ENCODE measurements at places on chromosomes 2 and 18.

DNA sequence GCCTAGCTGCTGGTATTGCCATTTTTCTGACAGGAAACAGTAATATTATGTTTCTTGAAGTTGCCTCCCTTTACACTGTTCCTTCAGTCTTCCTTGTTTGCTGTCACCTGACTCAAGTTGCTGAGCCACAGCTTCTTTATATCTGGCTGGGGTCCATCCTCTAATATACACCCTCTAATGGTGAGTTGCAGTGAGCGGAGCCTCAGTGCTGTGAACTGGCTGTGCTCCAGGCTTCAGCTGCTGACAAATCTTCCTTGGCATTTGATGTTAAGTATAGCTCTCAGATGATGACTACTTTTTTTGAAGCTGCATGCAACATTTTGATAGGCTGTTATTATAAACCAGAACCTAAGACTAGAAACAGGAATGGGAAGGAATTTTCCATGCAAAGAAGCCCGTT, 366.7 kb downstream of the NUP35 start:
- no peak for DNase-seq

DNA sequence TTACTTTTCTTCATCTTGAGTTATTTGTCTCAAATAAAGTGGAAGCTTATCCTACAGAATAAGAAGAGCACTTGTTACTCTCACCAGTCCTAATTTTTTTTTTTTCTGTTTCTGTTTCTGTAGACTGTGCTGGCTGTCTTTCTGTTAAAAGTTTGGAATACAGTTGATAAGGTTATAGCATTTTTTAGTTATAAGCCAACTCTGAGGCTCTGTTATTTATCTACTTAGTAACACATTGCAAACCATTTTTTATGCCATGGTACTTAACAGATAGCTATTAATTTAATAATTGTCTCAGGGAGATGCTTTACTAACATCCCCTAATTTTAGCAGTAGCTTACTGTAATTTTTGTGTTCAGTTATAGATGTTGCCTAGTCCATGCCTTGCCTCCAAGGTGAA, 37.9 kb downstream of the CREB1 start:
- no peak for DNase-seq

GRCh38 chr2:237735798-237736197, 62.8 kb upstream of the RBM44 start:
- DNase-seq, result no peak

DNA sequence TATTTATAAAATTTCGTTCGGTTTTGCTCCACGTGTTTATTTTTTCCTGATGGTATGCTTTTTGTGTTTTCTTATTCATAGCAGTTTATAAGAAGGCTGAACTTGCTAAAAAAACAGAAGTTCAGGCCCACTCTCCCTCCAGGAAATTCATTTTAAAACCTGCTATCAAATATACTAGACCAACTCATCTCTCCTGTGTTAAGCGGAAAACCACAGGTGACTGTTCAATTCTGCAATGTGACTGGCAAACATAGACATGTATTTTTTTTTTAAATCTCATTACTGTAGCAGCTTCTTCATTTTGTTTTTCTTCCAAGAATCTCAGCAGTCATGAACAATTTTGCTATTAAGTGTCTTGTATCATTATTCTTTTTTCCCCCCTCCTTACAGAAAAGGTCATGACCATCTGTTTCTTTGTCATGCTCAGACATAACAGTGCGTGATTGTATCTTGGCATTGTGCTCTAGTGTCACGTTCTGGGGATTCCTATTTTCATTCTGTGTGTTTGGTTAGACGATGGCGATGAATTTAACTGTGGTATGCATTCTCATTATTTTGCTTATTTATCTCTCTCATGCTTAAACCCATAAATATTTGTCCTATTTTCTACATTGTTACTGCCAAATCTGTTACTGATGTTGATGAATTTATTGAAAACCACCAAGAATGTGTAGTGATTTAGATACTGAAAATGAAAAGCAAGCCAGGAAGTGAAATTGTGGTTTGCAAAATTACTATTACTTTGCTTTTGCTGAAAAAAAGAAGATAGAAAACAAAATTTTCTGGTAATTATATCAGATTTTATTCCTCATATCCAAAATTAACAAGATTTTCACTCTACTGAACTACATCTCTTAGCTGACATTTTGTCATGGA, 74.6 kb upstream of the UNC80 start:
- DNase-seq, result no peak

- DNase-seq, result no peak
These were observed 13.7 kb upstream of the INO80C start for GRCh38 chr18:35511428-35511827.

GRCh38 chr2:151114874-151115273, 146.8 kb downstream of the RBM43 start:
- no peak for DNase-seq

GRCh38 chr2:185222311-185222710, 516.3 kb upstream of the FSIP2 start:
- DNase-seq, result no peak

- no peak for DNase-seq
These were observed 75.2 kb upstream of the NRP2 start for GRCh38 chr2:205607146-205607545.

DNA sequence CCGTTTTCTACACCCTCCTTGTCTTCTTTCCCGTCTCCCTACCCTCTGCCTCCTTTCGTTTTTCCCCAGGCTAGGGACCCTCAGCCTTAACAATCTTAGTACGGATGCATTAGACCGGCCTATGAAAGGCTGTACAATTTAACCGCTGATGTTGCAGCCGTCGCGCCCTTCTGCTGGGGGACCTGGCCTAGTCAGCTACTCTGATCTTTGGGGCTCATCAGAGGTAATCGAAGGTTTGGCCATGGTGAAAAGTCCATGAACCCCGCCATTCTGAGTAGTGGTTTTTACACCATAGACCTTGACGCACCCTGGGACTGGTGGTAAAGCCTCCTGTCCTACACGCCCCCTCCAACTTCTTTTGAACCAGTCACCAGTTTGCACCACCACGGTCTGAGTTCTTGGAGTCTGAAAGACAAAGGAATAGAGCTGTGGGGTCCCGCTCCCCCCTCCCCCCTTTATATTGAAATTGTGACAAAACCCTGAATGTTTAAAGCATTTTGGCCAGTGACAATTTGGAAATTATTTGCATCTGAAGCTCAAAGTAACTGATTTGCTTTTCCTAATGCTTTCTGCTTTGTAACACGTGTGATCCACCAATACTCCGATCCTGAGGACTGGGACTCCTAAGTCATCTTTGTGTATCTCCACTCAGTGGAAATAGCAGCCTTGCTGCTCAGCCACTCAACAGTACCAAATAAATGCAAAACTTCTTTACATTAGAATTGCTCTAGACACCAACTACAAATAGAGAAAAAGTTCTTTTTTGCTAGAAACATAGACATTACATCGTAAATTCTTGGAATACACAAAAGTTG, 642 bp upstream of the SRSF7 start:
- no peak for DNase-seq

GRCh38 chr2:169095621-169096105, 26.3 kb downstream of the DHRS9 start:
- DNase-seq, result peak; percentile 85

DNA sequence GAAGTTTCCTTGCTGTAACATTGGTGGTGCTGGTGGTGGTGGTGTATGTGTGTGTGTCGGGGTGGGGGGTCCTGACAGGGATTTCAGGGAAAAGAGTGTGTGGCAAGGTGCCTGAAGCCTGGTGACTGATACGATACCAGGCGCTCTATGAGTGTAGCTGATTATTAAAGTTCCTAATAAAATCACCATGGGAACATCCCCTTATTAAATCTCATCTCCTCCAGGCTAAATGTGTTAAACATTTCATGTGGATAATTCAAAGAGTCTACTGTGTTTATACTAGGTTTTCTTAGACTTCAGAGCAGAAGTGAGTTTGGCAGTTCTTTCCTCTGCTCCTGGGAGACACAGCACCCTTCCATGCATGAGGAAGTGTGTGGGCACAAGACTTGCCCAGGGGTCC, 82.0 kb downstream of the THNSL2 start:
- no peak for DNase-seq

GRCh38 chr2:159807183-159808031, 9.4 kb upstream of the CD302 start:
- peak; percentile 58 for DNase-seq

DNA sequence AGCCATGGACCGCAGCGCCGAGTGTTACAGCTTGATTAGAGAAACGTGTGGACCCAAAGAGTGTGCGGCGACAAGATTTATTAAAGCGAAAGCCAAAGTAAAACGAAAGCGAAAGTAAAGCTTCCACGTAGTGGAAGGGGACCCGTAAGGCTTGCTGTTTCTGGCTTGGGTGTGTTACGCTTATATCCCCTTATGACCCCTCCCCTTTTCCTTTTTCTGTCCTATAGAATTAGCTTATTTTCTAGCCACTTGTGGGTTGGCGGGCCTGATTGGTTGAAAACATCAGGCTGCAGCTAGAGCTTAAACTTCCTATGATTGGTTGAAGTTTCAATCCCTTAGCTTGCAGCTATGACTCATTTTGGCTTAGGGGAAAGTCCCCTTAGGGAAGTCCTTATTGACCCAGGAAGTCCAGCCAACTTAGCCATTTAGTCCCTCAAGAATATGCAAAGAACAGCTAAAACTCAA, 969.7 kb downstream of the DCDC2C start:
- peak; percentile 74 for DNase-seq

DNA sequence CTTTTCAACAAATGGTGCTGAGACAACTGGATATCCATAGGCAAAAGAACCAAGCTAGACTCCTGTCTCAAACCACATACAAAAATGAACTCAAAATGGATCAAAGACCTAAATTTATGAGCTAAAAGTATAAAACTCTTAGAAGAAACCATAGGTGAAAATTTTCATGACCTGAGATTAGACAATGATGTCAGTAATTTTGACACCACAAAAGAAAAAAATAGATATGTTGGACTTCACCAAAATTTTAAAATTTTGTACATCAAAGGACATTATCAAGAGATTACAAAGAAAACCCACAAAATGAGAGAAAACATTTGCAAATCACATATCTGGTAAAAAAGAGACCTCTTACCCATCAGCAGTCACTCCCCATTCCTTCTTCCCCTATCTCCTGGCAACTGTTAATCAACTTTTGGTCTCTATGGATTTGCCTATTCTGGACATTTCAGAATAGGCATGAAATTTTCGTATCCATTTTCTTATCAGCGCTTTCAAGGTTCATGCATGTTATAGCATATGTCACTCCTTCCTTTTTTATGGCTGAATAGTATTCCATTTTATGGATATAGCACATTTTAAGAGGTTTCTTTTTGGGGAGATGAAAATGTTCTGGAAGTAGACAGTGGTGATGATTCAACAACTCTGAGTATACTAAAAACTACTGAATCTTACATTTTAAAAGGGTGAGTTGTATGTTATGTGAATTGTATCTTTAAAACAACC, 43.3 kb downstream of the FAM178B start:
- no peak for DNase-seq

- DNase-seq, result peak; percentile 76
These were observed 101.2 kb downstream of the KCTD18 start for GRCh38 chr2:200408428-200409316.

DNA sequence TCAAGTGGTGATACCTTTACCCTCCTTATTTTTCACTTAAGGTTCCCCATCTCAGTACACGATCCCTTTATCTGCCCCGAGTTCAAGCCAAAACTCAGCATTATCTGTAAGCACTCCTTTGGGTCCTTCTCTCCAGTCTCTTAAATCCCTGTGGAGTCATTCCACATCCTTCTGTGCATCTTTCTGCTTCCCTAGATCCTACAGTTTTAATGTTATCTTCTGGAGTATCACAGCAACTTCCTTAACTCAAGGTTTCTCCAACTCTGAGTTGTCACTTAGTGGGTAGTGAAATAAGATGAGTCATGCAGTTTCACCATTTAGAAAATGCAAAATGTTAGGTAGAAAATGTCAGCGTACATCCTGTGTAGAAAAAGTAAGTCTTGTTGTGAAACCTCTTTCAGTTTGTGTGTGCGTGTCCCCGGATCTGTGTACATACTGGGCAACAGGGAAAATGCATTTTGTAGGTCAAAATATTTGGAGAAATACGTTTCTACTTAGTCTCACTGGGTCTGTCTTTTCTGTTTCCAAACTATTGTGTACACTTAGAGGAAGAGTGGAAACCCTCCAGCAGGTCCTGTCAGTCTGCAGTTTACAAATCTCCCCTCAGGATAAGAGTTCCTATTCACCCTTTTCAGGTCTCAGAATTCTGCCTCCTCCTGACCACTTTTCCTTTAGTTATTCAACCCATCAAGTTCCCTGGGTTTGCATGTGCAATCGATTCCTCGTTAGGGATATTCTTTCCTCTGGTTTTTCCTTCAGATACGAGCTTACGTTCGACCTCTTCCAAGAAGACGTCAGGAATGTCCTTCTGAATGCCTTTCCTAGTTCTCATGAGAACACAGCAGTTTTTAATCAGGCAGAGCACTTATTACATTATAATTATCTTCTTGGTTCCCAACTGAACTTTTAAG, 154.8 kb downstream of the TGIF1 start:
- peak; percentile 50 for DNase-seq

DNA sequence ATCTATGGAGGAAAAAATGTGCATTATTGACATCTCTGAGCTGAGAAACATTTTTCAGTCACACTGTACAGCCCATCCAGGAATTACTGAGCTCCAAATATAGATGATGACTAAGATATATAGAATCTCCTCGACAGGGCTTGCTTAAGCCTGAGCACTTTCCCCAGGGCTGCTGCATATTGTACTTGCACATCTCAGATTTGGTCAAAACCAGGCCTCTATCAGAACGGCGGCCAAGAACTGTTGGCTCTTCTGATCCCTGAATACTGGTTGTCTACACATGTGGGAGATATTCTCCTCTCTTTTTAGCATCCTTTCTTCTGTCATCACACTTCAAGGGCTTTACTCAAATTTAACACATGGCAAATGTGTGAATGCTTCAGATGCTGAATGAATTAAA, 201.5 kb upstream of the SLC35G4 start:
- DNase-seq, result peak; percentile 72

DNA sequence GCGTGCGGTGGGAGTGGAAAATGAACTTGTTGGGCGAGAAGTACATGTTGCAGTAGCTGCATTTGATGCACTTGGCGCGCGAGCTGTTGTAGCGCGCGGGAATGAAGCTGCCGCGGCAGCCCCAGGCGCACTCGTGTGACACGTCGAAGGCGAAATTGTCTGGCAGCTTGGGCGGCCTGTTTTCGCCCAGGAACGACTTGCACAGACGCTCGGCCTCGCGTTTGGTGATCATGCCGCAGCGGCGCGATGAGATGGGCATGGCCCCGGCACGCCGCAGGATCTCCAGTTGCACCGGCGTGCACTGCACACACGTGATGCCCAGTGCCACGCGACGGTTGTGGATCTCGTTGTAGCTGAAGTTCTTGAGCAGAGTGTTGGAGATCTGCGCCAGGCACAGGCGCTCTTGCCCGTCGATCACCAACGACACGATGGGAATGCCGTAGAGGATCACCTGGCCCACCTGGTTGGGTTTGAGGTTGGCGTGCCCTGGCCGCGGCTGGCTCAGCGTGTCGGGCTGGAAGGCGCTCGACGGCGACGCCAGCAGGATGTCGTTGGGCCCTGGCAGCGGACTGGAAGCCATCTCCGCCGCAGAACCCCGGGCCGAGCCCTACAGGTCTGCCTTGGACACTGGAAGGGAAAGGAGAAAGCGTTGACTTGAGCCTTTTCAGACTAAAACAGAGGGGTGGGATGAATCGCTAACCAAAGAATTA, 2.7 kb downstream of the SKOR2 start:
- DNase-seq, result no peak
